ENCODE measurements at places on chromosomes 6 and 20. TPM values are rescaled to one million over a fixed set of nuclear protein-coding genes. Genes with fewer than 3 reads are reported as not detected.

OOEP gene
- total RNA-seq = not detected

KIZ gene
- 48.6 TPM for total RNA-seq

TTK gene
- total RNA-seq = 0.81 TPM

PRND gene
- total RNA-seq = not detected

THEMIS gene
- total RNA-seq = 1.2 TPM

ENPP3 gene
- total RNA-seq = 2.1 TPM

POU5F1 gene
- not detected for total RNA-seq

DNAH8 gene
- total RNA-seq = 0.04 TPM

CLPSL2 gene
- total RNA-seq = not detected

ENPP5 gene
- total RNA-seq = 47.7 TPM

GRM4 gene
- total RNA-seq = not detected
